ENCODE measurements at places on chromosomes 13 and 19.

GRCh38 chr19:50213925-50214324, 10.5 kb downstream of the MYH14 start:
- no peak for DNase-seq

DNA sequence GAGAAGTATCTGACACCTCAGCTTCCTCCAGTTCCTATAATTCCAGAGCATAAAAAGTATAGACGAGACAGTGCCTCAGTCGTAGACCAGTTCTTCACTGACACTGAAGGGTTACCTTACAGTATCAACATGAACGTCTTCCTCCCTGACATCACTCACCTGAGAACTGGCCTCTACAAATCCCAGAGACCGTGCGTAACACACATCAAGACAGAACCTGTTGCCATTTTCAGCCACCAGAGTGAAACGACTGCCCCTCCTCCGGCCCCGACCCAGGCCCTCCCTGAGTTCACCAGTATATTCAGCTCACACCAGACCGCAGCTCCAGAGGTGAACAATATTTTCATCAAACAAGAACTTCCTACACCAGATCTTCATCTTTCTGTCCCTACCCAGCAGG, 3.1 kb downstream of the KLF5 start:
- no peak for DNase-seq

DNA sequence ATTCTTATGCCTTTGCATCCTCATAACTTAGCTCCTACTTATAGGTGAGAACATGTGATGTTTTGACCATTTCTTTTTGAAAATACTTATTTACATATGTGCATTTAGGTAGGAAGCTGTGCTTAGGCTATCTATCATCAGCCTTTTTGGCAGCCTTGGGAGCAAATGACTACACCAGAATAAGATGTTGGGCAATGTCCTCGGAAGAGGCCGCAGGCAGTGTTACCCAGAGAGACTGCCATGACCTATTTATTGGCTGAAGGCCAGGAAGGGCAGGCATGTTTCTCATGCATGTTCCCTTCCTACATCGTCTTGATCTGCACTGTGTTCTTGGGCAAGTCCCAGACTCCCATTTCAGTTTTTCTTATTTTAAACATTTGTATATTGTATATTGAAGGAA, 122.3 kb downstream of the B3GLCT start:
- no peak for DNase-seq

GRCh38 chr19:37655689-37656371, 565 bp upstream of the ZFP30 start:
- DNase-seq, result peak; percentile 88

- no peak for DNase-seq
These were observed 8.9 kb downstream of the ZSCAN1 start for GRCh38 chr19:58042495-58043340.

DNA sequence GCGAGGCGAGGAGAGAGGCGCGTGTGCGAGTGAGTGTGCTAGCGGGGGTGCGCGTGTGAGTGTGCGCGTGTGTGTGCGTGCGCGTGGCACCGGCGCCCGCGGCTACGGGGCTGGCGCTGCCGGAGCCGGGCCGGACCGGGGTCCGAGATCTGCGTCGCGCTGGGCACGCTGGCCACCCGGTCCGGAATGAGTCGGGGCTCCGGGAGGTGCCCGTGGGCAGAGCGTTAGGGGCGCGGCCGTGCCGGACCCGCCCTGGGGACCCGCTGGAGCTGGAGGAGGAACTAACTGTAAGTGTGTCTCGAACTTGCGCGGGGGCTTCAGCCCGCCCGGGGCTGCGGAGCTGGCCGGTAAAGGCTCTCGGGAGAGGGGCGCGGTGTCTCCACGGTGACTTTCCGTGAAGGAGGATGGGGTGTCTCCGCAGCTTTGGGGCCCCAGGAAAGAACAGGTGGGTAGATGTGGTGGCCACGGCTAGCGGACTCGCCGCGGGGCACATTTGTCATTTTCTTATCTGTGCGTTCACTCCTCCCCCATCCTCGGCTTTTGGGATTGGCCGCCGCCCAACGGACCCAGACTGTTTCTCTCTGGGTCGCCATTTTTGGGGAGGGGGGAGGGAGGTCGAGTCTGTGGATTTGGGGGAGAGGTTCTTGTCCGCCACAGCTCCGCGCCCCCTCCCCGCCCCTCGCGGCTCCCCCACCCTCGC, 10.1 kb upstream of the SOX1 start:
- no peak for DNase-seq

DNA sequence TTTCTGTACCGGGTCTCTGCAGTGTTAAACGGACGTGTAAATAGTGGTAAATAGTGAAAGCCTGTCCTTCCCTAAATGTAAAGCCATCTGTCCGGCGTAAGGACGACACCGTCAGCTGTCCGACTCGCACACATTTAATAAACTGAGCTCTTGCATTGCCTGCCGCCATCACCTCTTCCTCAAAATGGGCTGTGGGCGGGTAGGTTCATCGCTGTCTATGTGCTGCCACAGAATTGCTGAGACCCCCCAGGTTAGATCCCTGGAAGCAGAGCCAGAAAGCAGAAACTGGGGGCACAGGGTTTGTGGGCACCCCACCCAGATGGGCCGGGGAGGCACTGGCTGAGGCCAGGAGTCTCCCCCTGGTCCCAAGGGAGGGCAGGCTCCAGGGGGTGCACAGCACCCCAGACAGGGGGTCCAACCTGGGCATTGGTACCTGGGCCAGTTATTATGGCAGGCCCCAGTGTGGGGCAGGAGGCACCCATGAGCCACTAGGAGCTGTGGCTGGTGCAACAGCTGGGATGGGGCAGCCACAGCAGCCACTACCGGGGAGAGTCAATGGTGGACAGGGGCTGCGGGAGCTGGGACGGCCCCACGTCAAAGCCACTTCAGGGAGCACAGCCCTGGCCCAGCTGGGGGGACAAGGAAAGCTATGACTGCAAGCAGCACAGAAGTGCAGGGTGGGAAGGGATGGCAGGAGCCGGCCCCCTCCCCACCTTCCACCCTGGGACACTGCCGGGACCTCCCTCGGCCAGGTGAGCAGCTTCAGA, 5.7 kb downstream of the C19orf25 start:
- DNase-seq, result no peak

GRCh38 chr19:33860312-33861090, 63.8 kb downstream of the KCTD15 start:
- DNase-seq, result no peak

- DNase-seq, result no peak
These were observed 24.9 kb downstream of the CPAMD8 start for GRCh38 chr19:17001603-17002183.

- no peak for DNase-seq
These were observed 280.0 kb upstream of the SOX21 start for GRCh38 chr13:94992036-94992960.

- DNase-seq, result peak; percentile 21
These were observed 868.0 kb downstream of the SLITRK6 start for GRCh38 chr13:84931264-84931663.

DNA sequence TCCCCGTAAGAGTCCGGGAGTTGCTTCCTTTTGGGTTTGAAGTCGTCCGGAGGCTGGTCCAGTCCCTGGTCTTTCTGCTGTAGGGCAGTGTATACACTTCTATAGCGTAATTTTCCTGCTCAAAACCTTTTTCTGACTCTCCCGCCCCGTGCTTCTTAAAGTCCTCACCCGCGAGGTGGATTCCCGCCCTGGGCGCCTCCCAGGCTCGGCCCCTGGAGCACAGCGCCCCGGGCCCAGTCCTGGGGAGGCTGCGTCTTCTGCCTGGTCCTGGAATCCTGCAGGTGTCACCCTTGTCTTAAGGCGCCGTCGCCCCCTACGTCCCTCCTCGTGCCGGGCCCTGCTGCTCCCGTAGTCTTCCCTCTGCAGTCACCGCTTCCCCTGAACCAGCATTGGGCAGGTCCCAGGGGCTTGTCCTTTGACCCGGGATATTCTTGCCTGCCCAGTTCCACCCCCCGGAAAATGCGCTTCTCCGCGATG, 34.4 kb upstream of the ZNF808 start:
- peak; percentile 61 for DNase-seq

- no peak for DNase-seq
These were observed 38.6 kb downstream of the ELL start for GRCh38 chr19:18483119-18483890.

DNA sequence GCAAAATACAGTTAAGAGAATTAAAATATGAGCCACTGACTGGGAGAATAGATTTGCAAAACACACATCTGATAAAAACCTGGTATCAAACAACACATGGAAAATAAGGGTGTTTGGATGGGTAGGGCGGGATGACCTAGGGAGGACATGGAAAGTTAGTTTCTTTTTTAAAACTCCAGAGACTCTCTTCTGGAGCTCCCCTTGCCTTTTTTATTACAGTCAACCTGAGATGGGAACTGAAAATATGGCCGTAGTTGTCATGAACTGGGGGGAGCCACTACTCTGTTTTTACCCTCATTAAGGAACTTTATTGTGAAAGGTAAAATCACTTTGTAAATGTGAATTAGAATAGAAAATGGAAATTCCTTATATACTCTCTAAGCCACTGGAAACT, 113.0 kb downstream of the ATP11A start:
- no peak for DNase-seq

GRCh38 chr19:4376028-4376670, 24.2 kb downstream of the SH3GL1 start:
- DNase-seq, result no peak

- no peak for DNase-seq
These were observed 5.8 kb downstream of the MISP3 start for GRCh38 chr19:14078411-14078810.

DNA sequence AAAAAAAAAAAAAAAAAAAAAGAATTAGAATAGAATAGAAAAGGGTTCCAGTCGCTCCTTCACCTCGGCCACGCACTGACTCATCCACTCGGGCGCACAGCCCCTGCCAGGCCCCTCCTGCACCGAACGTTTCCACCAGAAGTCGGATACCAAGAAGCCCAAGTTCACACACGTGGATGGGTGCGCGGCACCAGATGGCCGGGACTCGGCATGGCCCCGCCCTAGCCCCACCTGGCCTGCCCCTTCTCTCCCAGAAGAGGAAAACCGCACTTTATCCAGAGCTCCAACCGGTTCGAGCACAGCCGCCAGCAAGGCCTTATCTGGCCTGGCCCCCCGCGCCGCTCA, 5.9 kb downstream of the PRR36 start:
- DNase-seq, result no peak

DNA sequence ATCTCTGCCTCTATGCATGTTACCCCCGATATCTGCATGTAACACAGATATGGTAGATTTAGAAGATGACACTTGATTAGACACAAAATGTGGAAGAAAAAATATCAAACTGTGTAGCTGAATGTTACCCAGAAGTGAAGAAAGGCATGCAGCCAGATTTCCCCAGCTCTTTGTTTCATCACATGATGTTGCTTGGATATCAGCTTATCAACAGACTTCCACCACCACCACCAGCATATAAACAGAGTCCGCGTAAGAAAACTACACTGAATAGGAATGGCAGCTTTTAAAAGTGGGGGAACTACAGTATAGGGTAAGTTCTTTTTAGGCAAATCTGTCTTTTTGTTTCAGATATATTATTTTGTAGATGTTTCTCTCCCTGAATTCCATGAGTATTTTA, at the start of gene FAM216B:
TSS of gene FAM216B (plus strand) at position 233 of the 400 bp plus-strand sequence. CDS start 2,484 bp downstream, outside the sequence.
- no peak for DNase-seq

- DNase-seq, result no peak
These were observed 24.3 kb upstream of the SPACA7 start for GRCh38 chr13:112351825-112352224.

- DNase-seq, result no peak
These were observed 88.8 kb downstream of the LMO7 start for GRCh38 chr13:75724752-75725517.

- no peak for DNase-seq
These were observed 141.3 kb downstream of the FGF9 start for GRCh38 chr13:21812192-21812626.

- DNase-seq, result peak; percentile 92
These were observed 5.0 kb upstream of the IGSF23 start for GRCh38 chr19:44608391-44608821.

GRCh38 chr19:10269333-10270179, 1.4 kb upstream of the ICAM1 start:
- DNase-seq, result peak; percentile 2

DNA sequence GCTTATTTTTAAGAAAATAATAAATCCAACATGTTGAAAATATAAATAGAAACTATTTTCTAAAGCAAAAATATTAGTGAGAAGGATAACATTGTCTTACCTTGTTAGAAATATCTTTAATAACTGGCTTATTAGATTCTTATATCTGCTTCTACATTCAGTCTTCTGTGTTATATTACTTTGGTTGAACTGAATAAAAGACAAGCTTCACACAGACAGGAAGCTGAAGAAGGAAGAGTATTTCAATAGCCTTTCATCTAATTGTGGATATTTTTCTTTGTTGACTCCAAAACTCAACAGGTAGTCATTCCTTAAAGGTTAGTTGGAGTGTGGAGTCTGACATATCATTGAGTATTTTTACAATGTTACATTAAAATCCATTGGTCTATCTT, 10.9 kb downstream of the SETDB2 start:
- no peak for DNase-seq

GRCh38 chr13:30762643-30763042, 27.3 kb downstream of the ALOX5AP start:
- DNase-seq, result no peak

- no peak for DNase-seq
These were observed 1.3 kb downstream of the ALG5 start for GRCh38 chr13:36997716-36998427.

DNA sequence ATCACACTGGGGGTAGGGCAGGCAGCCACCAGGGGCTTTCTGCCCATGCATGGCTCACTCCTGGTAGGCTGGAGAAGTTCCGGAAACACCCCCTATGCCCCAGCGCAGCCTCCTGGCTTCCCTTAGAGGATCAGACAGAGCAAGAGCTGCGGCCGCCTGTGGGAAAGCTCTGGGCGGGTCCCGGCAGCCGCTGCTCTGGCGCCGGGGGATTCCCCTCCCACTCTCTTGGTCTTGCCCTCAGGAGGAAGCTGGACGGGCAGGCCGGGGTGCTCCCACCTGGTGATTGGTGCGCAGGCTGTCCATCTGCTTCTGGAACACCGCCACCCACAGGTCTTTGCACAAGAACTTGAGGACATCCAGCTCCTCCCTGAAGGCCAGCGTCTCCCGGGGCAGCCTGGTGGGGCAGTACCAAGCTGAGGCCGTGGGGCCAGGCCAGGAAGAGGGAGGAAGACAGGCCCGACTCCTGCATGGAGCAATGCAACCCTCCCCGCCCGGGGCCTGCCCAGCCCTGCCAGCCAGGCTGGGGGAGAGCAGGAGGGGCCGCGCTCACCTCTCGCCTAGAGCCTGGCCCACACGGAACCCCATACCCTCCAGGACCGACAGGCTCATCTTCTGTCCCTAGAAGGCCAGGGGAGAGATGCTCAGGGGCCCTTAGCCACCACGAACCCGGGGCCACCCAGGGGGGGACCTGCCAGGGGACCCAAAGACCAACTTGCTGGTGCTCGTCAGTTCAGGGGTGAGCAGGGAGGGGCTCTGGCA, 4.0 kb upstream of the NKPD1 start:
- DNase-seq, result peak; percentile 11

GRCh38 chr13:106484084-106484483, 51.4 kb downstream of the EFNB2 start:
- no peak for DNase-seq

GRCh38 chr19:57947088-57947418, 453 bp downstream of the ZNF256 start:
- DNase-seq, result no peak

GRCh38 chr19:3506384-3507340, 551 bp downstream of the FZR1 start:
- no peak for DNase-seq

GRCh38 chr19:50173127-50173526, 10.0 kb upstream of the IZUMO2 start:
- no peak for DNase-seq

All from NCI-H526 treated with DMSO at 0.1 percent for 48 hours (cell line).